Kidney epithelial cell (primary cell): ENCODE measurements at places on chromosomes 5 and 9.

GRCh38 chr5:17229313-17229712 is 11.9 kb downstream of the BASP1 start:
- DNase-seq = no peak

GRCh38 chr5:107541400-107541799 is 129.3 kb downstream of the EFNA5 start:
- DNase-seq = no peak

DNA sequence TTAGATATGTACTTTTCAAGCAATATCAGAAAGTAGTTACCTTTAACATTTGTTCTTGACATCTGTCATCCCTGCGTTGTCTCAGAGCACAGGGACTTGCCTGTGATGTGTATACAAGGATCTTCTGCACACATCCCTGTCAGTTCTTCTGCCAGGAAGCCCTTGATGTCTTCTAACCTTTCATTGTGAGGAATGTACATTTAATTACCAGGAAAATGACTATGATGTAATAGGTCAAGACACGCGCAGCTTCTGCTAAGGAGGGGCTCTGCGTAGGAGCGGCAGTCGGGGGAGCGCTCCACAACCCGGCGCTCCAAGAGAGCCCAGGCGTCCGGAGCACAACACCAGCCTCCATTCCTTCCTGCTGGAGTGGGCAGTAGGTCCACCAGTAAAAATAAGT is 119.7 kb downstream of the IRX2 start:
- no peak for DNase-seq

DNA sequence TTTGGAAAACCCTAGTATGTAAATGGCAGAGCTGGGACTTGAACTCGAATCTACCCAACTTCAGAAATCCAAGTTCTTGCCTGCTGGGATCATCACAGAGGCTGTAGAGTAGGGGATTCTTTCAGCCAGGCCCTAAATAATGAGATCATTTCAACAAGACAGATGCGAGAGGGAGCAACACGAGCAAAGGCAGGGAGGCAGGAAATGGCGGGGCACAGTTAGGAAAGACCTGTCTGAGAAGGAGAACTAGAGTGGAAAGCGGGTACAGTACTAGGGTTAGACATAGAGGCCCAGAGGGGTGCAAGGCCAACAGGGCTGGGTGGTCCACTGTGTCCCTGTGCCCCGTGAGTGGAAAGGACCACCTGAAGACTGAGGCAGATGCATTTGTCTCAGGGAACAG is 46.1 kb downstream of the MVB12B start:
- DNase-seq = no peak

- no peak for DNase-seq
Observed at GRCh38 chr5:80101993-80102392, 66.8 kb downstream of the THBS4 start.

GRCh38 chr9:2120926-2121689 is 106.0 kb downstream of the SMARCA2 start:
- no peak for DNase-seq

DNA sequence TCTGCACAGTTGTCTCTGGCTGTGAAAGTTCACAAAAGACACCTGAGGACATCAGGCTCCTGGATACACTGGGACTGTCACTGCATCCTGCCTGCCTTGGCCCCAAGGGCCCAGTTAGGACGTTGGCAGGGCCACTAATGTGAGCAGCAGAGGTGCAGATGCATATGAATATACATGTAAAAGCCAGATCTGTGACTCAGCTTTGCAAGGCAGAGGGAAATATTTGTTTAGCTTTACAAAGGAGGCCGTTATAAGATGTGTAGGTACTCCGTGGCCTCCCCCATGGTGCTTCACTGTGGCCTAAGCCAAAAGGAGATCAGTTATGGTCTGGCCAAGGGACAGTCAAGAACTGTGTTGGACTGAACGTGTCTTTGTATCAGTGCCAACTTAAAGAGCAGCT is 4.1 kb upstream of the C1QTNF3 start:
- no peak for DNase-seq

DNA sequence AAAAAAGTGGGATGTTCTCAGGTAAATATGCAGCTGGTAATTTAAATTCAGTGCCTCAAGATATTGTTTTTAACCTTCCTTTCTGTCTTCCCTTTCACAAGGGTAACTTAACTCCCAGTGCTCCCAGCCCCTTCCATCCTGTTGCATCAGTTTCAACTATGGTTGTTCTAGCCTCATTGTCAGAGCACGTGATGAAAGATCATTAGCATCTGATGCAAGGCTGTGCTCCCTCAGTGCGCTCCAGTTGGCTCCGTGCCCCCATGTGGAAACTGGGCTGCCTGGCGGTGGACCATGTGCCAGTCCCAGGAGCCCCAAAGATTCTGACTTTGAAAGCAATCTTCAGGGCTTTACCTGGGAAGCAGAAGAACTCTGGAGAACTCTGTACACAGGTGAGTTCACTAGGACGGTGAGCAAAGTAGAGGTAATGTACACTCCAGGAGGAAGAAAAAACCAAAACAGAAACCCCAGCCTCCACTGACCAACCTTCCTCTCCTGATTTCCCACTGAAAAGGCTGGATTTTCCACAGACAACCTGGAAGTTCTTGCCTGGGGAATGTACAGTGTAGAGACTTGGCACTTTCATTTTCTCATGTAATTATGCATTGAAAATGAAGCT is 96.9 kb downstream of the SLC1A3 start:
- DNase-seq = no peak

- DNase-seq = no peak
Observed at GRCh38 chr5:74954919-74955318, 88.7 kb upstream of the FAM169A start.

DNA sequence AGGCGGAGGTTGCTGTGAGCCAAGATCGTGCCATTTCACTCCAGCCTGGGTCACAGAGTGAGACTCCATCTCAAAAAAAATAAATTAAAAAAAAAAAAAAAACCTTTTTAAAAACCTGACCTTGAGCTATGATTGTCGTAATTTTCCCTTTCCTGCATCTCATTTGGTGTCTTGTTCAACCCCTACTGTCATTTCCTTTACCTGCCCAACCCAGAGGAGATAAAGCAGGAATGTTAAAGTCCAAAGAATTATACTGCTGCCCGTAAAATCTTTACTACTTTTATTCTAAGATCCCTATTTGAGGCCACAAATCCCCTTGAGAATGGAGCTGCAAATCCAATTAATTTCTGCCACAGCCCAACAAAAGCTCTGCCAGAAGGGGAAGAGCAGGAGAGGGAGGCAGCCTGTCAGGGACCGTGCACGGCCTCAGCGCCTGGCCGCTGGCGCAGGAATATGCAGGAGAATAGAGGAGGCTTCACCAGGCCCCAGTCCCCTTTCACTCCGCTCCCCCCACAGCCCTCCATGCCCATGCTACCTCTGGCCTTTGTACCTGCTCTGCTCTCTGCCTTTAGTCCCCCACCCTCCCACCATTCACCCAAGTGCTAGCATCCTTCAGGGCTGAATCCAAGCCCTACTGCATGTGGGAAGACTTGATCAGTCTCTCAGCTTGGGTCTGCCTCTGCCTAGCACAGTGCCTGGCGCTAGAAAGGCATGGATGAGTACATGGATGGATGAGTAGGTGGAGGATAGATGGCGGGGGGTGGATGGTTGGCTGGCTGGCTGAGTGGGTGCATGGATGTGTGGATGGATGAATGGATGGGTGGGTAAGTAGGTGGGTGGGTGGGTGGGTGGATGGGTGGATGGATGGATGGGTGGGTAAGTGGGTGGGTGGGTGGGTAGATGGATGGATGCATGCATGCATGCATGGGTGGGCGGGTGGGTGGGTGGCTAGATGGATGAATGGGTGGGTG is 99.8 kb upstream of the SARDH start:
- DNase-seq = no peak

- DNase-seq = no peak
Observed at GRCh38 chr5:171588790-171589189, 169.3 kb downstream of the FGF18 start.

DNA sequence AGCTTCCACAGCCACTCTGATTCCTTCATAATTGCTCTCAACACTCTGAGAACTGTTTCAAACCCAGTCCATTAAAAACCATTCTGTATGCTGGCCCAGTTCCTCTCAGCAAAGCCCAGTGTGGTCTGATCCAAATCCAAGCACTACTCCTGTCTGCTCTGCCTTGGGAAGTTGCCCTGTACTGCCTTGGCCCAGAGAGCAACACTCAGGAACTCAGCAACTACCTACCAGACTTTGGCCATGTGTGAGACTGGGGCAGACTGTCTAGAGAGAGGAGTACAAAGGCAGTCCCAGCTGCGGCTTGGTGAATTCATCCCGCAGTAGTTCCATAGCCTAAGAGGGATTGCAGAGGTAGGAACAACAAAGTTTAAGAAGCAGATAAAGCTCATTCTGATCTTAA is 214.4 kb downstream of the MCTP1 start:
- DNase-seq = no peak

GRCh38 chr5:135179308-135179980 is 145.4 kb upstream of the PITX1 start:
- DNase-seq = no peak

GRCh38 chr9:15048772-15049171 is 138.5 kb upstream of the FREM1 start:
- DNase-seq = no peak

- DNase-seq = no peak
Observed at GRCh38 chr9:95689669-95690068, 172.9 kb upstream of the PTCH1 start.

GRCh38 chr5:145787001-145787400 is 48.1 kb downstream of the PRELID2 start:
- DNase-seq = no peak

GRCh38 chr5:73199671-73200070 is 26.7 kb downstream of the TMEM174 start:
- DNase-seq = no peak

DNA sequence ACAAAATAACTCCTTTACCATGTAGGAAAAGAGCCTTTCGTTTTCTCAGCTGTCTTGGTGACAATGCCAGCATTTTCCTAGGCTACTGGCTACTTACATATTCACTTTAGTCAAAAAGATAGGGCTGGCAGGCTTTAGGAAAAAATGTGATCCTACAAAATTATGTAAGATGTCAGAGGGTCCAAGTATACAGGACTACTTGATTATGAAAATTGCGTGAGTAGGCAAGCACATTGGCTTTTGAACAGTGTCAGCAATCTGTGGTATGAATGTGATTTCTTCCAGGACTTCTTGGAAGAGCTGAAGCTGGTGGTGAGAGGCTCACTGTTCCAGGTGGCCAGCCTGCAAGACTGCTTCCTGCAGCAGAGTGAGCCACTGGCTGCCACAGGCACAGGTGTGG is 22.8 kb downstream of the THBS4 start:
- no peak for DNase-seq

- no peak for DNase-seq
Observed at GRCh38 chr5:149851211-149851610, 93.4 kb downstream of the PDE6A start.

- DNase-seq = no peak
Observed at GRCh38 chr9:98074115-98074990, 17.8 kb downstream of the NANS start.

DNA sequence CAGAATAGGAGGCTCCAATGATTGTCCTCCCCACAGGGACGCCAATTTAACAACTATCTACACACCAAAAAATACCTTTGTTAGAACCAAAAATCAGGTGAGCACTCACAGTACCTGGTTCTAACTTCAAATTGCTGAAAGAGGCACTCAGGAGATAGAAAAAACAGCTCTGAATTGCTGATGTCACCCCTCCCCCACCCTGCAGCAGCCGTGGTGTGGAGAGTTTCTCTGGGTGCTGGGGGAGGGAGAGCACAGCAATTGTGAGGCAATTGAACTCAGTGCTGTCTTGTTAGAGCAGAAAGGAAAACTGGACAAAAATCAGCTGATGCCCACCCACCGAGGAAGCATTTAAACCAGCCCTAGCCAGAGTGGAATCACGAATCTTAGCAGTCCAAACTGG is 41.8 kb downstream of the TNFSF8 start:
- DNase-seq = no peak

- no peak for DNase-seq
Observed at GRCh38 chr5:173727839-173728778, 111.7 kb upstream of the BOD1 start.
